ENCODE measurements at places on chromosomes 11 and 22.

GRCh38 chr22:46525389-46526243 is 11.8 kb downstream of the CELSR1 start:
- no peak for DNase-seq

GRCh38 chr11:396511-396947 is 2.5 kb downstream of the PKP3 start:
- no peak for DNase-seq

DNA sequence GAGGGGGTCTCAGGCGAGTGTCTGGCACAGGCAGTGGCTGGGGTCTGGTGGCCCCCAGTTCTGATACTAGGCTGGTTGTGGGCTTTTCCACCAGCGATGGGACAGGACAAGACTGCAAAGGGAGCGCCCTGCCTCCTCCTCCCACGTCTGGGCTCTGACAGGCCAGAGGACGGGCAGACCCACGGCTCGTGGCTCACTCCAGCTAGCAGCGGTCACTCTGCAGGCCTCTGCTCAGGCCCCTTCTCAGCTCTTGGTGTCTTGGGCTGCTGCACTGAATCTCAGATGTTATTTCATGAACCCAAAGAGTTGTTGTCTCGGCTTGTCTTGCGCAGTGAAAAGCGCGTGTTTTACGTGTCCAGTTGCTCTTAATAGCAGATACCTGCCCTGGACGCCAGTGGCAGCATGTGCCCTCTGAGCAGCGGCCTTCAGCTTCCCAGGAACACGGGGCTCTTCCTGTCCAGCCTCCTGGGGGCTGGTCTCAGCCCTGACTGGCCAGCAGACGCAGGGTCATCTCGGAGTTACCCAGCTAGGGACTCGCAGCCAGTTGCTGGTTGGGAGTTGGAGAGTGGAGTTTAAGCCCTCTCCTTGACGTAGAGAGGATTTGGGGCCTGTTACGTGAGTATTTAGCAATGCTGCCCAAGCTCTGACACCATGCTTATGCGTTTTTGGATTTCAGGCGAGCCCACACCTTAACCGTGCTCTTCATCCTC is 9.6 kb downstream of the PTDSS2 start:
- no peak for DNase-seq

GRCh38 chr11:128585498-128586238 is 1.7 kb downstream of the ETS1 start:
- no peak for DNase-seq

All from stimulated activated CD4-positive, alpha-beta T cell treated with anti-CD3 and anti-CD28 coated beads, Interleukin-2, amount 100 ng/mL, for 24 hours (primary cell).